ENCODE measurements at places on chromosomes 6 and 20.

- DNase-seq = no peak
Observed at GRCh38 chr20:57647933-57648785, 27.9 kb upstream of the ZBP1 start.

DNA sequence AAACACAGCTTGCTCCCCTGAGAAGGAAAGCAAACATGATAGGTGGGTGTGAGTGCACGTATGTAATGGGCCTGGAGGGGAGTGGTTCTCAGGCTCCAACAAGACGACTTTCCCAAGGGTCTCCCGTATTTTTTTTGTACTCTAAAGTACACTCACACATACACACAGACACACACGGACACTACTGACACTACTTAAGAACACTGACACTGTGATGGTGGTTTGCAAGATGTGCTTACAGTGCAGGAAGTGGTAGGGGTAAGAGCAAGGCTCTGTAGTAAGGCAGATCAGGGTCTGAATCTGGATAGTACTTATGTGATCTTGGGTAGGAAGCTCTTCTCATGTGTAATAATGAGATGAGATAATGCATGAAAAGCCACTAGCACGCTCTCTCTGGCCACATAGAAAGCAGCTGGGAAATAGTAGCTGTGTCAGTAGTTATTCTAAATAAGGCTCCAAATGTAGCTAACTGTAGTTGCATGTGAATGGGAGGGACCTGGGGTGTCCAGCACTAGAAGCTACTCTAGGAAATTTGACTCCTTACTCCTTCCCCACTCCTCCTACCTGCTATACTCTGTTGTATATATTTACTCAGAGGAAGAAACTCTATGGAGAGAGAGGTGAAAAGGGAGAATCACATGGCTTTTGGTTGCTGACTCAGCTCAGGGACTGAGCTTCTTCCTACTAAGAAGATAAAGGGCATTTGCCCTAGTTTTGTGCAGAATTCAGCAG, 8.4 kb upstream of the ZBTB24 start:
- no peak for DNase-seq

DNA sequence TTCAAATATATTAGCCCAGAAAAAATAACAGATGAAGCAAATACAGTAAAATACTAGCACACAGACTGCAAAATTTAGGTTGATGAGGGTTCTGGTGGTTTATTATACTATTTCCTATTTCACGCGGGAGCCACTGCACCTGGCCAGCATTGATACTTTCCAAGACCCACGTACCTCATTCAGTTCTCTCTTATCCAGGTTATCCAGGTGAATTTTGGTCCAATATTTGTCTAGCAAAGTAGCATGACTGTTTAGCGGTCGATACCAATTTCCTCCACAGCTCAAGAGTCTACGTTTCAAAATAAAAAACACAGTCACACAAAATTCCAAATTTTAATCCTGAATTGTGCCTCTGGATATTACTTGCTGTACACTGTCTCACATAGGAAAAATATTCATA, 34.8 kb downstream of the MDN1 start:
- no peak for DNase-seq

GRCh38 chr6:150183105-150183504, 40.3 kb downstream of the PPP1R14C start:
- DNase-seq = no peak

DNA sequence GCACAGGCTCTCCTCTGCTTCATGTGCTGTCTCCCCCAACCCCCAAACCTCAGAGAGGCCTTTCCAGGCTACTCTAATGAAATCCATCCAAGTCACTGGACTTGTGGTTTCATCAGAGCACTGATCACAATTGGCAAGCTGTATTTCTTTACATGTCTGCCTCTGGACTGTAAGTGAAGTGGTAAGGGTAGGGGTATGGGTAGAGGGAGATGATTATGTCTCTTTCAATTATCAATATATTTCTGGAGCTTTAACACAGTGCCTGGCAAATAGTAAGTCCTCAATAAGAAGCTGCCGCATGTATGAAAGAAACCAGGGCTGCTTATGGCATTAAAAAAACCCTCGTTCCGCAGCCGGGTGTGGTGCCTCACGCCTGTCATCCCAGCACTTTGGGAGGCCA, 5.4 kb downstream of the TRERF1 start:
- no peak for DNase-seq

DNA sequence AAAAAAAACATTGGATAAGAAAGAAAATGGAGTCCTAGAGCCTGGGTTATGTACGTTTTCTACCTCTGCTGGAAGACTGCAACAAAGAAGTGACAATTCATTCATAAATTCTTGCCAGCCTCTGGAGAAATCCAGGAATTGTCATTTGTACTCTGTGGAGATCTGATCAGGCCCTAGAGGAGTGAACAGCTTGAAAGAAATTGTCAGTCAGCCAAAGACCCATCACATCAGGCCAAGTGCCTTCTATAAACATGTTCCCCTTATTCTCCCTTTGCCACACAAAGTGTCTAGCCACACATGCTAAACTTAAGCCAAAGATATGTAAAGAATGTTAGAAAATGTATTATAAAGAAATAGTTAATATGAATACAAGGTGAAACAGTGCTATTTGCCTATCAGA, 152.4 kb downstream of the ADAT2 start:
- DNase-seq = no peak

DNA sequence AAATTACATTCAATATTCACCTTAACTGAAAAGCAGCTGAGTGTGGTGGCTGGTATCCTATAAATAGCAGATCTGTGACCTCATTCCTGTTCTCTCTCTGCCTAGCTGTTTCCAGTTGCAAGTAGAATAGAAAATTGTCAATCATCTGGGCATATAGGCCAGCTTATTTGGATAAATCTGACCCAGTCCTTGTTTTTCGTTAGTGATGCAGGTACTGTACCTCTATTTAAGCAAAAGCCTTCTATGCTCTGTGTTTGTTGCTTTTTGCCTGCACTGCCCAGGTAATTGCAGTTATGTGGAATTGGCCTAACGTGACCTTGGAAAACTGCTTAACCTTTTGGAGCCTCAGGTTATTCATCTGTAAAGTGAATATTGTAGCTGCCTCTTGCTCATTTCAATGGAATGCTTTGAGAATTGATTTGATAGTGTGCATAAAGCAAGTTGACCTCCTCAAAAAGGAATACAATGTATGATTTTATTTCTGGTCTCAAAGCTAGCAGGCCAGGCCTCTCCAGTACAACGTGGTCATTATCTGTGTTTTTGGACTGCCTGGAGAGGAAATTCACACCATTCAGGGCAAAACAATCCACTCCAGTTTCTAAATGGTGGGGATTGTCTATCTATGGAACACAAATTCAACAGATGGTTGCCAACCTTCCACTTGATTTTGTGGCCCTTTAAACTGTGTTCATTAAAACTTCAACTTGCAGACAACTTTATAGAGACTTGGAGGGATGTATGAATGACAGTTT, 508.7 kb upstream of the CITED2 start:
- no peak for DNase-seq

DNA sequence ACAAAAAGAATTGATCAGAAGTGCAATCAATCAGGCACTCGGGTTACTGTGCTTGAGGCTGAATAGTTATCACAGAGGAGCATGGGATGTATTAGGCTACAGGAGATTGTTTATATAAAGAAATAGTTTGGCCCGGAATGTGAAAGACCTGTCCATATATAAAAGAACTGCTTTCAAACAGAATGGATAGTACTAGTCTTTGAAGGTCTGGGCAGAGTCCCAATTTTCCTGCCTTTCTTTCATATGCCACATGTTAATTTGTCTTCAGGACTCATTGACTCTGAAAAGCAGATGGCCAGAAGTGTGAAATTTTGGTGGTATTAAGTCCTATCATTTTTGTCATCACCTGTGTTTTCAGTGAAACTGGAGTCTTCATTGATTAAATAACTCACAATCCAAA, 314.5 kb downstream of the EYA4 start:
- DNase-seq = no peak

DNA sequence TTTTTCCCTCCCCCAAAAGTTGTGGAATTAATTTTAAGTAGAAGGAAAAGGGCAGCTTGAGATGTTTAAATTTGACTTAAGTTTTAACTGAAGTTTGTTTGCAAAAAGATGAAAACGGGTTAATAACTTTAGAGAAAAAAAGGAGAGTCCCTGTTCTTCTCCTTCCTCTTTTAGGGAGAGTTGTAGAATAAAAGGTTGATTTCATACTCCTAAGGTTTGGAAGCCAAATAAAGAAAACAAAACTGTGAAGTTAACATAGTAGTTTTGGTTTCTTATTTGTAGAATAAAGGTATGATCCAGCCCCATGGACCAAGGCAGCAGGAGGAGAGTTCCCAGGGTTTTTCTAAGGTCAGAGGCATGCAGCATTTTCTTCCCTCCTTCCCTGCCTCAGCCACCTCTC, 33.4 kb downstream of the FOXO3 start:
- no peak for DNase-seq

GRCh38 chr6:166027761-166028160, 139.9 kb downstream of the TBXT start:
- DNase-seq = no peak

GRCh38 chr6:29813809-29814208, 13.8 kb upstream of the HLA-G start:
- no peak for DNase-seq

DNA sequence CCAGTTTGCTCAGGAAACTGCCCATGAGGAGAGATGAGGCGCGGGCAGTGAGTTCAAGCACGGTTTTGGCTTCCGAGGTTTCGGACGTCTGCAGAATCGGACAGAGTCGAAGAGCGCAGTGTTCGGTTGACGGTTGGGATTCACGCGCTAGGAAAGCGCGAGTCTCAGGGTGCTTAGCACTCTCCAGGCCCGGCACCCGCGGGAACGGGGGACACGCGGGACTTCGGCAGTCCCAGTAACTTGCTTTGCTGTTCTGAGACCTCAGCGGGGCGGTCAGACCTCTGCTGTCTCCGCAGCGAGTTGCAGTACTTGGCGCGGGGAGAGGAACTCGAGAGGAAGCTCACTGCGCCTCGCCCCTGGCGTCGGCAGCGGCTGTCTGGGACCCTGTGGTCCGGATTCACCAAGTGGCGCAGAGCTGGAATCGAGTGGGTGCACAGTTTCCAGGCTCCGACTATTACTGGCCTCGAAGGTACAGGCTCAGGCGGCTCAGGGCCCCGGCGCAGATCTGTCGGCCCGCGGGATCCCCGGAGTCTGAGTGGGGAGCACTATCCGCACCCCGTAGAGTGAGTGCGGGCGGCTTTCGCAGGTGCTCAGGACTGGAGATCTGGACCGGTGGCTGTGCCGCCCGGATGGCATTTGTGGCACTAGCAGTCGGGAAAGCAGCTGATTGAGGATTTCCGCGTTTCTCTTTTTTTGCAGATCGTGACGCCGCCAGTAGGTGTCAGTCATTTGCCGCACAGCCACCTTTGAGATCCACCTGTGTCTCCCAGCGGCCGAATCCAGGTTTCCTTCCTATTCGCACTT, at the start of gene POM121L2:
Gene POM121L2 (minus strand): TSS at position 128 of the 804 bp plus-strand sequence. CDS start 103 bp downstream, at position 25.
- DNase-seq = peak; percentile 60

- no peak for DNase-seq
Observed at GRCh38 chr6:75025371-75025770, 180.5 kb downstream of the COL12A1 start.

DNA sequence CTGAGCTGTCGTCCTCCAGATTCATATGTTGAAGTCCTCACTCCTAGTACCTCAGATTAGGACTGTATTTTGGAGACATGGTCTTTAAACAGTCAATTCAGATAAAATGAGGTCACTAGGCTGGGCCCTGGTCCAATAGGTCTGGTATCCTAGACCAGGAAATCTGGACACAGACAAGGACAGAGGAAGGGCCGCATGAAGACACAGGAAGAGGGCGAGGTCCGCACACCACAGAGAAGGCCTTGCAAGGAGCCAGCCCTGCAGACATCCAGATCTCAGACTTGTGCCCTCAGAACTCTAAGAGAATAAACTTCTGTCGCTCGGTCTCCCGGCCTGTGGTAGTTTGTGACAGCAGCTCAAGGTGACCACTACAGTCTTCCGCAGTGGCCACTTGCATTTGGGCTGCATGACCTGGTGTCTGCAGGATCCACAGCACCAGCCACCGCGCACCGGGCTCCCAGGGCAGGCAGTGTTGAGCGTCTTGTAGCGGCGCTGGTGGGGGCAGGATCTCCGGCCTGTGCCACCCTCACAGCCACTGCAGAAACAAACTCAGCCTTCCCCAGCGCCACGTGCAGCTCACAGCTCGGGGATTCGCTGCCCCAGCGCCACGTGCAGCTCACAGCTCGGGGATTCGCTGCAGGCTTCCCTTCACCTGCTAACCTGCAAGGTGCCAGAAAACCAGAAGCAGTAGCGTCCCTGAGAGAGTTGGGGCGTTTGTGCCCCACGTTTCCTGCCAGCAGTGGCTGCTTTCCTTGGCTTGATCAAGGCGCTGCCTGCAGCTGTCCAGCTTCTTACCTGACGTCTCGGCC, 6.0 kb upstream of the RBM38 start:
- no peak for DNase-seq

DNA sequence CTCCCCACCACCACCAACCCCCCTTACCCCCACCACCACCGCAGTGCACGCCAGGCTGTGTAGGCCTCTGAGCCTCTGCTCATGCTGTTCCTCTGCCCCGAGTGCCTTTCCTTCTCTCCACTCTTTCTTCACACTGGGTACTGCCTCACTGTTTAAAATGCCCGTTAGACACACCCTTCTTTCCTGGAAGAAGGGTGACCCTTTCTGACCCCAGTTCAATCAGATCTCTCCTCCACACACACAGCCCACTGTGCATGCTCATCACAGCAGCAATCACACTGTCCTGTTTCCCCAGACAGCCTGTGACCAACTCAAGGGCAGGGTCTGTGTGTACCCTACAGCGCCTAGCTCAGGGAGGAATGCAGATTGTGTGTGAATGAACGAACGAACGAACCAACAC, 10.0 kb downstream of the TMEM74B start:
- DNase-seq = no peak

GRCh38 chr6:151494235-151494935, 568 bp downstream of the CCDC170 start:
- no peak for DNase-seq

- no peak for DNase-seq
Observed at GRCh38 chr6:139825935-139826374, 451.5 kb upstream of the CITED2 start.

- DNase-seq = no peak
Observed at GRCh38 chr6:31636698-31637596, 15.5 kb downstream of the BAG6 start.

GRCh38 chr6:12480379-12480778, 190.2 kb downstream of the EDN1 start:
- DNase-seq = no peak

GRCh38 chr6:4999586-4999985, 4.3 kb downstream of the RPP40 start:
- no peak for DNase-seq

DNA sequence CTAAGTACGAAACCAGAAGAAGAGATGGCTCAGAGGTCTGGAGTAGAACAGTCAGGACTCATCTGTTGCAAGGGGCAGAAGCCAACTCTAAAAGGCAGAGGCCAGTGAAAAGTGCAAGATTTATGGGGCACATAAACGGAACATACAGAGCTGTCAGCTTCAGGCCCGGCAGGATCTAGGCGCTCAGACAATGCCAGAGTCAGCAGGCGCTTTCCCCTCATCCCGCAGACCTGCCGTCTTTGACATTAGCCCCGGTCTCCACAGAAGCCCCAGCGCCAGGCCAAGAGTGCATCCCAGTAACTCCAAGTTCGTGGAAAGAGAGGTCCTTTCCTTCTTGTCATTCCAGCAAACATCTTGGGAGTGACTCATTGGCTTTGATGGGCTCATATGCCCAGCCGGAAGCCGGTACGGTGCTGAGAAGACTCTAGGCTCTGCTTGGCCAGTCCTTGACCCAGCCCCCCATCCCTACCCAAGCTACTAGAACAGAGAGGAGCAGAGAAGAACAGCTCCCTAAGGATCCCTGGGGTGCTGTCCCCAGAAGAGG, 260.9 kb downstream of the TAF4 start:
- DNase-seq = no peak

GRCh38 chr6:44524476-44525227, 137.1 kb downstream of the CDC5L start:
- DNase-seq = no peak

- DNase-seq = no peak
Observed at GRCh38 chr20:23349338-23350195, 1.0 kb upstream of the NXT1 start.
